ENCODE measurements at places on chromosomes 12 and 14.

GRCh38 chr14:23385642-23386265 is 8.9 kb downstream of the CMTM5 start:
- DNase-seq = no peak

DNA sequence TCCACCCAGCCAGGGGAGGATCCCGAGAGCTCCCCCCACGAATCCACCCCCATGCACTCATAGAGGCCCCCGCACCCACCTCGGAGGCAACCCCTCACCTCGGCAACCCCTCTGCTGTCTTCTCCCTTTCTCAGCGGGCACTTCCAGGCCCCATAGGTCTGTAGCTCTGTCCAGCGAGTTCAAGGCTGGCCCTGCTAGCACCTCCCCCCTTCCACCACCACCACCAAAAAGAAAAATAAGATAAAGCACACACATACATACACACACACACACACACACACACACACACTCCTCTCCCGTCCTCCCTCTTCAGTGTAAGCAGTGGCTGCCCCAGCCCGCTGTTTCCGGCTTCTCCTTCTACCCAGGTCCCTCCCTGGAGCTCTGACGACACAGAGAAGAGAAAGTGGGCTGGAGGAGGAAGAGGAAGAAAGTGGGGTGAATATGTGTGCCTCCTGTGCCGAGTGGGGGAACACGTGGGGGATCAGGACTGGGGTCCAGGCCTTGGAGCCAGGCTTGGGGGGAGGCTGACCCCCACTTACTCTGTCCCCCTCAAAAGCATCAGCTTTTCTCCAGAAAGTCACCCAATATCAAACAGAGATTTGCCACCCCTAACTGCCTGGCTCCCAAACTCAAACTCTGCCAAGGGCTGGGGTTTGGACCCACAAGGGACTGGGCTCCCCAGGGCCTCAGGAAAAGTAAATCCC is at the start of gene STAT6:
Gene STAT6 (minus strand): TSS at position 332 of the 704 bp plus-strand sequence. CDS start 3,084 bp downstream, outside the sequence.
- peak; percentile 82 for DNase-seq

DNA sequence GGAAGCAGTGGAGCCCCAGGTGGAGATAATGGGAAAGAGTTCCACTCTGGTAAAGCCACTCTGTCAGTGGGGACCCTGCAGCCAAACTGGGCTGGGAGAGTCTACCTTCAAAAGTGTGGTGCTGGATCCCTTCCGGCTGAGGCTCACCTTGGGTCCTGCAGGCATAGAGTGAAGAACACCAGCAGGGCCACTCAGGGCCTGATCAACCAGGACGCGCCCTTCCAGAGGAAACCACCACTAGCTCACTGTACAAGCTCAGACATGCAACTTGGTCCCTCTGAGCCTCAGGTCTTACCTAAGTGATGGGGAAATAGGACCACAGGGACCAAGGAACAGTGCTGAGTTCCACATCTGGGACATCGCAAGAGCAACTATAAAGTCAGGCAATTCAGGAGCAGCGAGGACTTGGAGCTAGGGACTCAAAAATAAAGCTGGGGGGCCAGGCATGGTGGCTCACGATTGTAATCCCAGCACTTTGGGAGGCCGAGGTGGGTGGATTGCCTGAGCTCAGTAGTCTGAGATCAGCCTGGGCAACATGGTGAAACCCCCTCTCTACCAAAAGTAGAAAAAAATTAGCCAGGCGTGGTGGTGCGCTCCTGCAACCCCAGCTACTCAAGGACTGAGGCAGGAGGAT is 5.9 kb upstream of the PRPH start:
- DNase-seq = no peak

- DNase-seq = no peak
Observed at GRCh38 chr14:97413022-97413539, 615.9 kb downstream of the VRK1 start.

DNA sequence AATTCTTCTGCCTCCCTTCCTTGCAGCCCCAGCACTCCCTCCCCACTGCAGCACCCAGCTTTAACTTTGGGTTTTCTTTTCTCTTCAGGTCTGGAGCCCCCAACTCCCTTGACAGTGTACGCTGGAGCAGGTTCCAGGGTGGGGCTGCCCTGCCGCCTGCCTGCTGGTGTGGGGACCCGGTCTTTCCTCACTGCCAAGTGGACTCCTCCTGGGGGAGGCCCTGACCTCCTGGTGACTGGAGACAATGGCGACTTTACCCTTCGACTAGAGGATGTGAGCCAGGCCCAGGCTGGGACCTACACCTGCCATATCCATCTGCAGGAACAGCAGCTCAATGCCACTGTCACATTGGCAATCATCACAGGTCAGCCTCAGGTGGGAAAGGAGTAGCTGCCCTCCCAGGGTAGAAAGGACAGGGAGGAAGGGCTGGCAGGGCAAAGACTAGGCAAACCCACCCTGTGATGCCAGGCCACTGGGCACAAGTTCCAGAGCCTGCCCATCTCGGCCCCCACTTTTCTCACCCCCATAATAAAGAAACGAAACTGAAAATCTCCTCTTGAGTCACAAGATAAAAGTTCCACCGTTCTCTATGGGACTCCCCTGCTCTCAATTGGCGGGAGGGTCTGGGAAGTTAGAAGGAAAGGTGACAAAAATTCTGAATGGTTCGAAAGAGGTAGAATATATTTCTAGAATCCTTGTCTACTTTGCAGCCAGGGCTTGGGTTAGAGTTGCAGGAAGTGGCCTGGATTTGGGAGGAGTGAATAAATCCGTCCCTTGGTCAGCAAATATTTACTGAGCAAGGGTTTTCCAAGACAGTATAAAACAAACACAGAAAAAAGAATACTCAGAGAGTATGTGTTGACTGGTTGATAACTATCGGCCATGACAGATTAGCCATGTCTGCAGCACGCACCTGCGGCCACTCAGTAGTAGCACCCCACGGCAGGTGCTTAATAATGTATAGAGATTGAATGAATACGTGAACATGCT is 3.2 kb downstream of the LAG3 start:
- DNase-seq = no peak

- DNase-seq = no peak
Observed at GRCh38 chr14:94045563-94046345, 19.6 kb downstream of the OTUB2 start.

DNA sequence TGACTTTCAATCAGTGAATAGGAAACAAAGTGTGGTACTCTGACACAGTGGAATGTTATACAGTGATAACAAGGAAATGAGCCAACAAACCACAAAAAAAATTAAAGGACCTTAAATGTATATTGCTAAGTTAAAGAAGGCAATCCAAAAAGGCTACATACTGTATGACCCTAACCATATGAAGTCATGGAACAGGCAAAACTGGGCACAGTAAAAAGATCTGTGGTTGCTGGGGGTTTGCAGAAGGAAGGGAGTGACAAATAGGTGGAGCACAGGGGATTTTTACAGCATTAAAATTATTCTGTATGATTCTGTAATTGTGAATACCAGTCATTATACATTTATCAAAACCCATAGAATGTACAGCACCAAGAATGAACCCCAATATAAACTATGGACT is 112.6 kb downstream of the KCNC2 start:
- no peak for DNase-seq

DNA sequence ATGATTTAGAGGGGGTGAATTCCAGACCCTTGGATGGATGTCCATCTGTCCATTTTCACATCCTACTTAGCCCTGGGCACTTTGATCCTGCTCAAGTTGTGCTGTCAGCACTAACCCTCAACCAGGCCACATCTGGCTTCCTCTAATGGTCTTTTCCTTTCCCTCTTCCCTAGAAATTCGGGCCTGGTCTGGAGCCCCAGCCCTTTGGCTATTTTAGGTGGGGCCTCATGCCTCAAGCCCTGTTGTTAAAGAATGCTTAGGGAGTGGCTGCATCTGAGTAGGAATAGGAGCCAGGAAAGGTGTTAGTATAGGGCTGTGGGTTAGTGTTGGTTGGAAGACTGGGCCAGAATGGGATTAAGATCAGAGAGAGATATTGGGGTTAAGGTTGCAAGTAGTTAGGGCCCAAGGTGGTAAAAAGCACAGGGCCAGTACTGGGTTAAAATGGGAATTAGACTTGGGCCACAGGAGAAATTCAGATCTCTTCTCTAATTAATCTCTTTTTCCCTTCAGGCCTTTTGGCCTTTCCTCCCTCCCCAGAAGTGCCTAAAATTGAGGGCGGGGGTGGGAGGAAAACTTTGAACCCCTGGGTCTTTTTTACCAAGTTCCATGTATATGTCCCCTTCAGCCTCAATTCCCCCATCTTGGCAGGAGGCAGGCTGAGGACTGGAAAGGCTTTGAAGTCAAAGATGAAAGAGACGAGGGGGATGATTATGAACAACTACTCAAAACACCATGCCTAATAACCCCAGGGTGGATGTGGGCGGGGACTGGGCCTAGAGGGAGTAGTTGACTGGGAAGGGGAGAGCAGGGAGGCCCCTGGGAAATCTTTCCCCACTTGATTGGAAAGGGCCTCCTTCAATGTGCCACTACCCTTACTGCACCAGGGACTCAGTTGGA is 4.0 kb upstream of the ZNF385A start:
- no peak for DNase-seq

DNA sequence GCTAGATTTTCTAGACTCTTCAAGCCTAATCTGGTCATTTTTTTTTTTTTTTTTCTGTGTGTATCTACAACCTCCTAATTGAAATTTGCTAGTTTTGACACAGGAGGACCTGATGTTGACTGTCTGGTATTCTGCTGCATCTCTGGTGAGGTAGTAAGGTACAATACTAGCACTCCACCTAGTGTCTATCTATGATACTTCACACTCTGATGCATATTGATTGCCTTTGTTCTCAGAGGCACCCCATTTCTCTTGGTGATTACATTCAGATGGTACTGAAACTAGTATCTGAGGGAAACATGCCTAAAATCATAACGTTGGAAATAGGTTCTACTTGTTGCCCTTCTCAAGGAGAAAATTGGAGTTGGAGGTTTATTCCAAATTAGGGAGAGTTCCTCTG is 930.5 kb upstream of the NOVA1 start:
- peak; percentile 41 for DNase-seq

- DNase-seq = no peak
Observed at GRCh38 chr12:90622431-90622830, 332.5 kb downstream of the CCER1 start.

DNA sequence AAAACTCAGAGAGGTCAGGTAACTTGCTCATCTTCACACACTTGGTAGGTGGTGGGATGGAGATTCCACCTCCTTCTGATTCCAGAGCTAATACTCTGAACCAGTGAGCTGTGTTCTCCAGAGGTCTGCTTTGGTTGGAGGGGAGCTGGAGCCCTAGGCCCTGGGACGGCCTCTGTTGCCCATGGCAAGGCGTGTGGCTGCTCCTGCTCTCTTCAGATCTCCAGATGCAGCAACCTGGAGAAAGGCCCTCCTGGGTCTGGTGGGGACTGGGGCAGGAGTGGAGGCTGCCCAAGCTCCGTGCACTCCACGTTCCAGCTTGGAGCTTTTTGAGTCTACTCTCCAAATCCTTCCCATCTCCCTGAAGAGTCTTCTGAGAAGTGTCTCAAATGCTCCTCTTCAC is 10.7 kb downstream of the CCND2 start:
- DNase-seq = no peak

DNA sequence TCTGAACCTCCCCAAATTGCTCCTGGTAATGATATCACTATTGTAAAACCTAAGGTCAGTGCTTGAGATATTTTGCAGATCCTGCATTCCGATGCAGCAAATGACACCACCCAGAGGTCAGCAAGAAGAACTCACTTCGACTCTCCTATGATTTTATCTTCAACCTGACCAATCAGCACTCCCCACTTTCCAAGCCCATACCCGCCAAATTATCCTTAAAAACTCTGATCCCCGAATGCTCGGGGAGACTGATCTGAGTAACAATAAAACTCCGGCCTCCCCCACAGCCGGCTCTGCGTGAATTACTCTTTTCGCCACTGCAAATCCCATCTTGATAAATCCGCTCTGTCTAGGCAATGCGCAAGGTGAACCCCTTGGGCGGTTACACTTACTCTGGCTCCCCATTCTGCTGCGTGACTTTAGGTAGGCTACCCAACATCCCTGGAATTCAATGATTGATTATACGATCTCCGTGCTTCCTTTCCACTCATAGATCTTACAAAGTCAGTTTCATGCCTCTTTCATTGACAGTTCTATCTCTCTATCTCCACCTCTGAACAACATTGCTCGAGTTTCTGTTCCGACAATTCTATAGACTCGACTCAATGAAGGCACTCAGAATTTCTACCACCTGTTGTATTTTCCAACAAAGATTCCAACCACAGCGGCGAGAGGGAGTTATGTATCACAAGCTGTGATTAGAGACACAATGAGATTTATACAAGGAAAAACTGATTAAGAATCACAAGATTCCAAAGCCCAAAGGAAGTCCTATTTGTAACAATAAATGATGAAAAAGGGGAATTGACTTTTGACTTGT is 939 bp downstream of the NPC2 start:
- DNase-seq = peak; percentile 59

DNA sequence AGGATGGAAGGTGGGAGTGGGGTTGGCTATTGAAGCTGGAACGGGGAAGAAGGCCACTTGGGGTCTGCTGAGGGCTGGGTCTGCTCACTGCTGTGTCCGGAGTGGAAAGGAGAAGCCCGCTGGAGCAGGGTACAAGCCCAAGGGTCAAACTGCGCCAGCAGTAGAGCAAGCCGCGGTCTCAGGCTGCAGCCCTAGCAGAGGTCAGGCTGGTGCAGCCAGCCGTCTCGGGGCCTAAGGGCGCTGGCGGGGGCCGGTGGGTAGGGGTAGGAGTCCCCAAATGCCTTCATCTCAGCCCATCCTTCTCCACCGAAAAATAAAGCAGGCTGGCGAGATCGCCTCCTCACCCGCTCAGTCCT is 718 bp upstream of the JDP2 start:
- no peak for DNase-seq

GRCh38 chr14:51205486-51205885 is 34.6 kb upstream of the TMX1 start:
- no peak for DNase-seq

DNA sequence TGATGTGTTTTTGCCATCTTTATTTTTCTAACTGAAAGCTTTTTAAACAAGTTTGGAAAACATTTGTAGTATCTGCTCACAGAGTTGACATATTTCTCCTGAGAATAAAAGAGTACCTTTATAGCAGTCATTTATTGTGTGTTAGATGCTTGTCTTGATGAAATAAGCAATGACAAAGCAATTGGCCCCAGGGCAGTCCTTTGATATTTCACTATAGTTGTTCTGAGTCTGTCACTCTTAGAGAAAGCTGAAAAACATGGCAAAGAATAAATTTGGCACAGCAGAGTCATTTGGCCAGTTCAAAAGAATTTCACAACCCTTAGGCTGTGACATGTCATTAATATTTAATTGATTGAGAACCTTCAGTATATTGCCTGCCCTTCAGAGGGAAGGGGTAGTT is 166.2 kb downstream of the PTPRO start:
- DNase-seq = no peak

DNA sequence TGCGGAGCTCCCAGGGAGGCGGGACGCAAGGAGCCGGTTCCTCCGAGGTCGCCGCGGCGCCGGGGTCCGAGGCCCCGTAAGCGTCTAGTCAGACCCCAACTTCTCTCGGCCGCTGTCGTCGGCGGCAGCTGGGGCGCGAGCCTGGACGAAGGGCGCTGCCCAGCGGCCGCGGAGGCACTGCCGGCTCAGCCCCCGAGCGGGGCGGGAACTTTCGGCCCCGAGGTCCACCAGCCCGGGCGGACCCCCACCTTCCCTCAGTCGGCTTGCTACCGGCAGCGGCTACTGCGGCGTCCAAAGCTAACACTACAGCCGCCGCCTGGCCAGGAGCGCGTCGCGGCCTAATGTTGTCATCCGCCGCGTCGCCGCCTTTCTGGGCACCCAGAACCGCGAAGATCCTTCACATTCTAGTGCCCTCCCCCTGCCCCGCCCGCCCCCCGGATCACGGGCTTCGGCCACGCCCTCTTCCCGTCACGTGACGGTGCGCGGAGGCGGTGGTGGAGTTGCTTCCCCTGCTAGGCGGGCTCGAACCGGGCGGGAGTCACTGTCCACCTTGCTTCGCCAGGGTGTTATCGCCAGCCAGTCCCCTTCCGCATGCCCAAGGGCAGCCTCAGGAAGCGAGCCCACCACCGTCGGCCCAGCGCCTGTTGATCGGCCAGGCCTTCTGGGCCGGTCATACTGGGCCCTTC is at the start of gene OSBPL8:
Gene OSBPL8 (minus strand): TSS at position 372 of the 686 bp plus-strand sequence. CDS start 72,220 bp downstream, outside the sequence.
- DNase-seq = peak; percentile 93

All from MM.1S (cell line).